ENCODE measurements at places on chromosomes 2 and 18.

DNA sequence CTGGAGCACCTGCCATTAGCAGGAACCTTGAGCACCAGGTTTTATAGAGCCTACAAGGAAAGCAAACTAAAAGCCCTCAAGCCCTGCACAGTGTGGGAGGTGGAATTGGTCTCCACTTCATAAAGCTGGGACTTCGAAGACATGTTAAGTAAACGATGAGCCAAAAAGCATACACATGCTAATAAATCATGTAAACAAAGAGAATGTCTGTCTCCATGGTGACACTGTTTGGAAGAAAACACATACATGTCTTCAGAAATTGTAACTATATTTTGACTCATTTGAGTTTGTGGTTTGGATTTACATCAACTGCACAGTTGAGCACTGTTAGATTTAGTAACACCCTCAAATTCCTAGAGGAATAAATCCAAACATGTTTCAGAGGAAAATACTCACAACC, 978.5 kb upstream of the LRRTM1 start:
- no peak for DNase-seq

DNA sequence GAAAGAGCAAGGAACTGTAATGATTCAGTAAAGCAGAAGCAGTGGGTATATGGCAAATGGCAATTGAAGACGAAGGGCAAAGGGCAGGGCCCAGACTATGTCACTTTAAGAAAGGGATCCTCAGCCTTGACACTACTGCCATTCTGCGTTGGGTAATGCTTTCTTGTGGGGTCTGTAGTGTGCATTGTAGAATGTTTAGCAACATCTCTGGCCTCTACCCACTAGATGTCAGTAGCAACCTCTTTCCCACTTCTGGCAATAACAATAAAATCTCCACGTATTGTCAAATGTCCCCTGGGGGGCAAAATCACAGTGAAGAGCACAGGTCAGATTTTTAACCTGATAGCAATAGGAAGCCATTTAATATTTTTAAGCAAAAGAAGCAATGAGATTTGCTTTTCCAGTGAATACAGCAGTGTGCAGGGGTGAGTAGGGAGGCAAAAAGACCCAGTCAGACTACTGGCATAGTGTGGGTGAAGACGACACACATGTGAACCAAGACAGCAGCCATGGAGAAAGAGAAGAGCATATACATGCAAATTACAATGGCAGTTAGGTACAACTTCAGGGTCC, 209.5 kb downstream of the DYM start:
- DNase-seq: peak; percentile 50

DNA sequence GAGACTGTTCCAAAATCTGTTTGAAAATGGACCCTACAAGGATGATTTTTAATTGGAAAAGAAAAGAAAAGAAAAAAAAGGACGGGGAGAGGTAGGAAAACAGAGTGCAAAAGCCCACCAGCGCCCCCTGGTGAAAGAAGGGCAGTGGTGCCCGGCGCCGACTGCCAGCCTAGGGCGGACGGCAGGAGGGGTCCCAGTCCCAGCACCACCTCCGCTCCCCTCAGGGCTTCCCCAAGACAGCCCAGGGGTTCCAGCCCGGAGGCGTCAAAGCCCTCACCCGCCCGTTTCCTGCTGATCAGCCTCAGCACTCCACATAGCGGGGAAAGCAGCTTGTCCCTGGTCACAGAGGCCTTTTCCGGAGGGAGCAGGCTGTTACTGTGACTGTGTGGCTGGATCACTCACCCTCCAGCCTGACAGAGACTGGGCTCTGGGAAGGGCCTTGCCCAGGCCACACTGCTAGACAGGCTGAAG, 213.9 kb downstream of the TFCP2L1 start:
- peak; percentile 70 for DNase-seq

DNA sequence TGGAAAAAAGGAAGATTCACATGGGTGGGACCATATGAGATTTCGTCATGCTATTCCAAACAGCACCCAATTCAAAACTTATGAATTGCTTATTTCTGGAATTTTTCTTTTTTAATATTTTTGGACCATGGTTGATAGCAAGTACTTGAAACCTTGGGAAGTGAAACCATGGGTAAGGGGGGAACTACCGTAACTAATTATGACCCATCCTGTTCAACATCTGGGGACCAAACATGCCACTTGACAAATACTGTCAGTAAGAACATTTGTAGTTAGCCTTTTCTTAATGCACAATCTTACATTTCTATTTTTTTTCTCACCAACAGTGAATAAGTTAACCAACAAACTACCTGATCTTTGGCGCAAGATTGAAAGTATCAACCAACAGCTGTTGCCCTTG, 105.7 kb upstream of the TTC39C start:
- no peak for DNase-seq

DNA sequence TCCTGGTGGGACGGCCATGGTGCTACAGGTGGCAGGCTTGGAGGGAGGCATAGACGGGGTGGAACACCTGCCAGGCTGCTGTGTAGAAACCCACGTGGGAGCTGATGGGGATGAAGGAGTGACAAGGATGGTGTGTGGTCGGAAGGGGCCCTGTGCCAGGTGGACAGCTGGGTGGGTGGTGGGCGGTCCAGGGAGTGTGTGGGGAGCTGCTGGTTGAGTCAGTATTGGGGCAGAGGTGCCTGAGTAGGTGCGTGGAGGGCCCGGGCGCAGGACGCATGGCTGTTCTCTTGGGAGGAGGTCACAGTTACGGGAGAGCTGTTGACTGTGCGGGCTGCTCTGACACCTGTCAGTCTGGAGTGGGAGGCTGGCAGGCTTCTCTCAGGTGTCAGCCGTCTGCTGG, 12.6 kb upstream of the D2HGDH start:
- DNase-seq: no peak

GRCh38 chr2:162029287-162029901, 44.6 kb downstream of the DPP4 start:
- DNase-seq: no peak

DNA sequence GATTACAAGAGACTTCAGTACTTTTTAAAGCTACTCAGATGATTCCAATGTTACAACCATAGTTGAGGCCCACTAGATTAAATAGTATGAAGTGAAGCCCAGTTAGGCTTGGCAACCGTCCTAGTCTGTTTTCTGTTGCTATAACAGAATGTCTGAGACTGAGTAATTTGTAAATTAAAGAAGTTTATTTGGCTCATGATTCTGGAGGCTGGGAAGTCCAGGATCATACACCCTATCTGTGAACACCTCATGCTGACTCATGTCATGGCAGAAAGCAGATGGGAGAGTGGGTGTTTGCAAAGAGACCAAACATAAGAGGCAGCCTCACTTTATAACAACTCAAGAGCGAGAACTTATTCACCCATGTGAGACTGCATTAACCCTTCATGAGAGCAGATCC, 63.1 kb downstream of the CCDC150 start:
- no peak for DNase-seq

- DNase-seq: peak; percentile 47
Observed at GRCh38 chr18:43271593-43272432, 5.5 kb downstream of the SYT4 start.

Measured in KBM-7 (cell line).